Activated naive CD4-positive, alpha-beta T cell (primary cell): ENCODE measurements at places on chromosomes 5 and 9.

DNA sequence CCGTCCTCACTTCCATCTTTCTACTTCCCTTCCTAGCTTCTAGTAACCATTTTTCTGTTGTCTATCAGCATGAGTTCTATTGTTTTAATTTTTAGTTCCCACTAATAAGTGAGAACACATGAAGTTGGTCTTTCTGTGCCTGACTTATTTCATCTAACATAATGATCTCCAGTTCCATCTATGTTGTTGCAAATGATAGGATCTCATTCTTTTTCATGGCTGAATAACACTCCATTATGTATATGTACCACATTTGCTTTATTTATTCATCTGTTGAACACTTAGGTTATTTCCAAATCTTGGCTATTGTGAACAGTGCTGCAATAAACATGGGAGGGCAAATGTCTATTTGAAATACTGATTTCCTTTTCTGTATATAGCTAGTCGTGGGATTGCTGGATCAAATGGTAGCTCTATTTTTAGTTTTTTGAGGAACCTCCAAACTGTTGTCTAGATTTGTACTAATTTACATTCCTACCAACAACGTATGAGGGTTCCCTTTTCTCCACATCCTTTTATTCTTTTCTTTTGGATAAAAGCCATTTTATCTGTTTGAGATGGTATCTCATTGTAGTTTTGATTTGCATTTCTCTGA is 50.3 kb downstream of the NSD1 start:
- no peak for DNase-seq

GRCh38 chr9:91582181-91582580 is 158.5 kb upstream of the NFIL3 start:
- DNase-seq, result no peak

DNA sequence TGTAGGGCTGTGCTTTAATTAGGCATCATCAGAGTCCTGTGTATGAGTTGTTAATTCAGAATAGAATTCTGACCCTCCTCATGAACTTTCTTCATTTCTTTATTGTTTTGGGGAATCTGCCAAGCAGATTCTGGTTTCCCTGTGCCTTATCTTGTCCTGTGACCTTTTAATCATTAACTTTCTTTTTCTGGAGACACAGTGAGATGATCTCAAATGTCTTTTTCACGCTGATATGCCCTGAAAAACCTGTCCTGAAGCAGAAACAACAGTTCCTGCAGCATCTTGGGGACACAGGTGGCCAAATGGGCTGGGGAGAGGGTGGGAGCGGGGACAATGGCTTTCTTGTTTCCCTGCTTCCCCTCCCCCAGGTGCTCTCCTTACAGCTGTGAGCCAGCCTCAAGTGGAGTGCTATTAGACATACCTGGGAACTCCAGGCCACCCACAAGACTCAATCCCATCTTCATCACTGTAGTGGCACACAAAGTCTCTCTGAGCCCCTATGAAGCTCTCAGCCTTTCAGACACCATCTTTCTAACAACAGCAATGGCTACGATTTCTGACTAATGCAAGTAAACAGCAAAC is 213.8 kb downstream of the ATP10B start:
- DNase-seq, result no peak

DNA sequence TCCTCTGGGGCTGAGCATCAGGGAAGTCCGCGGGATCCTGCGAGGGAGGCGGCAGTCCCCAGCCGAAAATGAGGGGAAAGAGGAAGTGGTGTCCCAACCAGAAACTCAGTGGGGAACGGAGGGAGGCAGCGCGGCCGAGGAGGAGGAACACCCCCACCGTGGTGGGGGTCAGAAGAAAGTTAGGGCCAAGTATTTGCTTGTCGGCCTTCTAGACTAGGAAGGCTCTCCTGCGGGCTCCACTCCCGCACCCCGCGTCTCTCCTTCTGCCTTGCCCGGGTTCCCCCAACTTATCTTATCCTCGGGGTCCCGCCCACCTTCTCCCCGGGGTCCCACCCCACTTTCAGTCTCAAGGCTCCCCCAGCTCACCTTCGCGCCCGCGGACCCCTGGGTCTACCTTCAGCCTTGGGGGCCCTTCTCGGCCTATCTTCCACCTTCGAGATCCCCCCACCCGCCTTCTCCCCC is 557 bp upstream of the PHF2 start:
- DNase-seq, result no peak

- no peak for DNase-seq
These were observed 159.3 kb downstream of the SYK start for GRCh38 chr9:90960941-90961340.

DNA sequence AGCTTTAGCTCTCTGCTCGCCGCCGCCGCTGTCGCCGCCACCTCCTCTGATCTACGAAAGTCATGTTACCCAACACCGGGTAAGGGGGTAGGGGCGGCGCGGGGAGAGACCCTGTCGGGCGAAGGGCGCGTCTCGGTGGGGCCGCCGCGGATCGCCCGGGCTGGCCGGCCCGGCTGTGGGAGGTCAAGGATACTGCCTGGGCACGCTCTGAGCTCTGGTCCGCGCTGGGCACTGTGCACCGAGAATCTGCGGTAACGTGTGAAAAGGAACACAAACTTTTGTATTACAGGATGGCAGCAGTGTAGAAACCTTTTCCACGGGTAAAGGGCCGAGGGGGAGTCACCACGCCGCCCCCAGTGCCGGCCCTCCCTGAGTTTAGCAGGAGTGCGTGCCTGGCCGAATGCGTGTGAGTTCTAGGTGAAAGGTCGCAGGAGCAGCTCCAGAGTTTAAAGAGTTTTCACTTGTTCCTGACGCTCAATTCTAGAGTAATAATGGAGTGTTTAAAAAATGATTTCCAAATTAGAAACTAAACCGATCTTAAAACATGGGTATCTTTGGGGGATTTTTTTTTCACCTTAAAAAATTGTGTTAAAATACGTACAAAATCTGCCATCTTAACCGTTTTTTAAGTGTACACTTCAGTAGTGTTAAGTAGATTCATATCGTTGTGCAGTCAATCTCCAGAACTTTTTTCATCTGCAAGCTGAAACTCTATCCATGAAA is at the start of gene HSDL2:
Gene HSDL2, plus strand, starts transcription at position 7 of the 723 bp plus-strand sequence. Its CDS starts 56 bp downstream, at position 63.
- no peak for DNase-seq

- DNase-seq, result no peak
These were observed 12.4 kb upstream of the TYRP1 start for GRCh38 chr9:12680757-12681156.

DNA sequence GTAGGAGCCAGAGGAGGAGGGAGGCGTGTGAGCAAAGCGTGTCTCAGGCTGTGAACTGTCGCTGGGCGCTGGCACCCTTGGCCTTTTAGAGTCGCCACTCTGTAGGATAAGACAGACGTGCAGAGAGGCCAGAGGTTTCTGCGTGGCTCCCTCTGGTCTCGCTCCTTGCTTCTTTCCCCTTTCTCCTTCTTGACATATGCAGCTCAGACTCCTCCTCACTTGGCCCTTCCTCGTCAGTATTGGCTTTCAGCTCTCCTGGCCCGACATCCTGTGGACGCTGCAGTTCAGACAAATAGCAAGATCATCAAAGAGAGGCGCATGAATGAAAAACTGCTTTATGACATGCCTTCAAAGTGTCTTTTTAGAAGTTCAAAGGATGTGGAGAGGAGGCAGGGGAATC is 116.8 kb upstream of the SPRY4 start:
- DNase-seq, result no peak

DNA sequence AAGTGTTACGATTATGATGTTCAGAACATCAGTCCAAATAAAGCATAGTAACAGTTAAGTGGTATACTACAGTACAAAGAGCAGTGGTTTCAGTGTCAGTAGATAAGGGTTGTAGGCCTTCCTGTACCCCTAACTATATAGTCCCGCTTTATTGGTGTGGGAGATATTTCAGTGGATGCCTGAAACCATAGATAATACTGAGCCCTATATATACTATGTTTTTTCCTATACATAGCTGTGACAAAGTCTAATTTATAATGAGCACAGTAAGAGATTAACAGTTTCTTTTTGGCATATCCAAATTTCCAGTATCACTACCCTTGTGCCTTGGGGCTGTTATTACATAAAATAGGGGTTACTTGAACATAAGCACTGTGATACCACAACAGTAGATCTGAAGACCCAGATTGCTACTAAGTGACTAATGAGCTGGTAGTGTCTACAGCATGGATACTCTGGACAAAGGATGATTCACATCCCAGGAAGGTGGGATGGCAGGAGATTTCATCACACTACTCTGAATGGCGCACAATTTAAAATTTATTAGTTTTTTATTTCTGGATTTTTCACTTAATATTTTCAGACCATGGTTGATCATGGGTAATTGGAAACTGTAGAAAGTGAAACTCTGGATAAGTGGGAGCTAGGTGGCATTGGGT is 119.3 kb downstream of the RPS23 start:
- DNase-seq, result no peak

- no peak for DNase-seq
These were observed 123.7 kb downstream of the RANBP17 start for GRCh38 chr5:170985486-170985885.

- no peak for DNase-seq
These were observed 200.0 kb downstream of the MELK start for GRCh38 chr9:36772449-36773403.

GRCh38 chr5:142922223-142922952 is 152.2 kb downstream of the ARHGAP26 start:
- DNase-seq, result no peak

GRCh38 chr9:69834056-69834455 is 13.4 kb downstream of the CFAP95 start:
- no peak for DNase-seq

DNA sequence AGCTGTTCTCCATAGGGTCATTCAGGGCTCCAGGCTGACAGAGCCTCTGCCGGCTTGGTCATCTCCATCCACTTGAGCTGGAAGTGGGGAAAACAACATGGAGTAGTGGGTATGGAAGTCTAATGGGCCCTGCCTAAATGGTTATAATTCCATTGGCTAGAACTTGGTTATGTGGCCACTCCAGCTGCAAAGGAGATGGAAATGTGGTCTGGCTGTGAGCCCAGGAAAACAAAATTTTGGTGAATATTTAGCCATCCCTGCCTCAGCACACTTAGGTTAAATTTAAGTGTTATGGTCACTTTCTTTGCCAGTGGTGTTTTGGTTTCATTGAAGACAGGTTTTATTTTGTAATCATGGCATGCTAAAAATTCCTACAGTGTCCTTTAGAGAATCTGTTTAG is 112.3 kb downstream of the SMARCA2 start:
- no peak for DNase-seq

GRCh38 chr5:56432321-56432720 is 199.2 kb upstream of the ANKRD55 start:
- no peak for DNase-seq

DNA sequence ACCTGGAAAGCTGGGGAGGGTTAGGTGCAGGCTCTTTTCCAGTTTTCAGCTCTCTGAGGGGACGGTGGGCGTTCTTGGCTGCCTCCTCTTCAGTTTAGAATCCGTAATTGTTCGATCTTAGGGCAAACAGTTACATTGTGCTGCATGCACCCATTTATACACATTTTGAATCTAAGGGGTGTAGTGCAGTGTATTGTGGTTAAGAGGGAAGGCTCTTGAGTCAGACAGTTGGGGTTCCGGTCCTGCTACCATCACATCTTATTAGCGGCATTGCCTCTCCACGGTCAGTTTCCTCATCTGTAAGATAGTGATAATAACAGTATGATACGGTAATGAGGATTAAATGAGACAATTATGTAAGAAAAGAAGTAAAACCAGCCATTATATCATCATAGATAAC is 625 bp downstream of the EXOSC2 start:
- no peak for DNase-seq

- DNase-seq, result no peak
These were observed 77.2 kb upstream of the NEK6 start for GRCh38 chr9:124180557-124180956.

- no peak for DNase-seq
These were observed 125.3 kb upstream of the DAPK1 start for GRCh38 chr9:87372356-87372851.

DNA sequence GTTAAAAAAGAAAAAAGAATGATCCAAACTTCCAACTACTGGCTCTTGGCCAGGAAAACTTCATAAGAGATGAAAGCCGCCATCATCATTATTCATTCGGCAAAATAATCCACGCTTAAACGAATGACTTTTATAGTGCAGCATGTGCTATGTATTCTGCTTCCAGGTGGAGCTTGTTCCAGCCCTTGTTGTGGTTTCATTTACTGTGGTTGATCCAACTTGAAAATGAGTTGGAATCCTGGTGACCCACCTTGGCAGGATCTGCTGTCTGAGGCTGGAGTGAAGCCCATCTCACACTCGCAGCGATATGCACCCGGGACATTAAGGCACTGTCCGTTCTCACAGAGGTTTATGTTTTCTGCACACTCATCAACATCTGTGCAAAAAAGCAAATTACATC is 209.6 kb downstream of the FBN2 start:
- DNase-seq, result no peak

GRCh38 chr5:26245321-26245720 is 793.1 kb downstream of the CDH9 start:
- DNase-seq, result no peak
